ENCODE measurements at places on chromosomes 11 and 22.

- no peak overlapping the region for H3K4me3 ChIP-seq
- H3K27ac ChIP-seq = peak overlapping the region; percentile 79
- peaks cover 28% of the 10 kb centered on the region for H3K4me1 ChIP-seq
- no peaks in the 10 kb centered on the region for H3K36me3 ChIP-seq
These were observed 15.4 kb upstream of the IFITM3 start for GRCh38 chr11:335779-336658.

DNA sequence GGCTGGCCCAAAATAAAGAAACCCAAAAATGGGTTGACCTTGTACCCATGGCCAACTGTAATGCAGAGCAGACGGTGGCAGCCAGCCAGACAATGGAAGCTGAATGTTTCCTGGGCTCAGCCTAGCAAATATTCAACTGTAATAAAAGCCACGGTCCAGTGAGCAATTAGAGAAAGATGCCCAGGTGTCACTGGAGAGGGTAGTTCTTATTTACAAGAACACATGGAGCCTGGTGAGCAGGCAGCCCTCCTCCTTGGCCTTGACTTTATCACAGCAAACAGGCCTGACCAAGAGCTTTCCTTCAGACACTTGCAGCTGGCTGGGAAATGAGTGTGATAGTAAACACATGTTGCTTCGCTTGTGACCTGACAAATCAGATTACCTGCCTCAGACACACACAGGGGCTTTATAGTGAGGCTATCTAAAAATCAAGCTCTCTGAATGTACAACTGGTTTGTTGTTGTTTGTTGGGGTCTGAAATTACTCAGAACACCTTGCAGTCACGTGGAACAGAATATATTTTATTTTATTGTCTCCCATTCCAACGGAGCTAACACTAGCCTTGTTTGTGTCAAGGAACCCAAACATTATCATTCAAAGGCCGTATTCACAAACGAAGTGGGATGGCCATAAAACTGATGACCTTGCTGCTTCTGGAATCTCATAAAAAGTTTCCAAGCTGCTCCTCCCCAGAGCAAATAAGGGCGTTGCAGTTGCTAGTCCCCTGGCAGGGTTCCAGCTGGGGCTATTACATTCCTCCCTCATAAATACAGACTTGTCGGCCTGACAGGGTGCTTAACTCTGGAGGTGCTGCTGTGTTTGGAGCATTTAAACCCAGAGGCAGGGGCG is 161.1 kb downstream of the BBOX1 start:
- peaks cover 2% of the 10 kb centered on the region for H3K27me3 ChIP-seq
- DNase-seq = no peak
- H3K4me3 ChIP-seq = no peak overlapping the region
- no peaks in the 10 kb centered on the region for H3K36me3 ChIP-seq
- H3K4me1 ChIP-seq = peaks cover 3% of the 10 kb centered on the region
- no peak overlapping the region for H3K27ac ChIP-seq

DNA sequence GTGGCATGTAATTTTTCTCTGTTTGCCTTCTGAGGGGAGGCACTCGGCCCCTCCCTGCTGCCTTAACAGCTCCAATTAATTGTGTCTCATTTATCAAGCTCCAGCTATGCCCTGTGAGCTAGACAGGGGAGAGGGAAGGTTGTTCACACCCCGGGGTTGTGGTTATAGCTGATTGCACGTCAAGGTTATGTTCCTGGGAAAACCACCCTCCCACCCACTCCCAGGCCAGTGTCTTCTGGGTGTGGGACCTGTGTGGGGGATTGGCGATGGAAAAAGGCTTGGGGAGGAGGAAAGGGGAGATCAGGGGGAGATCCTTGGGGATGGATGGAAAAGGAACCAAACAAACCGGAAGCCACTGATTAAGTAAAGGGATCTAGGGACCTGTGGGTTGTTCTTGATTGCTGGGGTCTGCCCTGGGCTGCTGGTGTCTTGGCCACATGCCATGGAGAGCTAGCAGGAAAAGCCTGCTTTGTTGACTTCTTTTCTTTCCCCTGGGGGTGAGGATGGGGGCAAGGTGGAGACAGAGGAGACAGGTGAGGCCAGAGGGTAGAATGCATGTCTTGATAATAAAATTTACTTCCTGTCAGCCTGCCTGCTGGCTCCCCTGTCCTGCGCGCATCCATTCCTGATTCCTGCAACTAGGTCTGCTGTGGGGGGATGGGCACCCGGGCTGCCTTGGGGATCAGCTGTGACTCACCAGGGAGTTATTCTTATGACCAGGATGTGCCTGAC is 13.5 kb upstream of the SORL1-AS1 start:
- H3K4me3 ChIP-seq = no peak overlapping the region
- H3K4me1 ChIP-seq = peaks cover 9% of the 10 kb centered on the region
- H3K27me3 ChIP-seq = peaks cover 7% of the 10 kb centered on the region
- peak; percentile 78 for DNase-seq
- H3K27ac ChIP-seq = peak overlapping the region; percentile 72

- no peak for DNase-seq
- no peak overlapping the region for H3K4me3 ChIP-seq
- H3K36me3 ChIP-seq = no peaks in the 10 kb centered on the region
These were observed 41.8 kb upstream of the SORL1-AS1 start for GRCh38 chr11:121494355-121495099.

- H3K27ac ChIP-seq = no peak overlapping the region
- peaks cover 25% of the 10 kb centered on the region for H3K36me3 ChIP-seq
- H3K4me1 ChIP-seq = peaks cover 10% of the 10 kb centered on the region
- H3K4me3 ChIP-seq = no peak overlapping the region
These were observed 33.6 kb upstream of the TECTA start for GRCh38 chr11:121067453-121067852.

GRCh38 chr11:35014346-35014745 is 97.9 kb downstream of the PDHX start:
- H3K27me3 ChIP-seq = peaks cover 1% of the 10 kb centered on the region
- H3K27ac ChIP-seq = no peak overlapping the region
- DNase-seq = no peak
- no peaks in the 10 kb centered on the region for H3K36me3 ChIP-seq

DNA sequence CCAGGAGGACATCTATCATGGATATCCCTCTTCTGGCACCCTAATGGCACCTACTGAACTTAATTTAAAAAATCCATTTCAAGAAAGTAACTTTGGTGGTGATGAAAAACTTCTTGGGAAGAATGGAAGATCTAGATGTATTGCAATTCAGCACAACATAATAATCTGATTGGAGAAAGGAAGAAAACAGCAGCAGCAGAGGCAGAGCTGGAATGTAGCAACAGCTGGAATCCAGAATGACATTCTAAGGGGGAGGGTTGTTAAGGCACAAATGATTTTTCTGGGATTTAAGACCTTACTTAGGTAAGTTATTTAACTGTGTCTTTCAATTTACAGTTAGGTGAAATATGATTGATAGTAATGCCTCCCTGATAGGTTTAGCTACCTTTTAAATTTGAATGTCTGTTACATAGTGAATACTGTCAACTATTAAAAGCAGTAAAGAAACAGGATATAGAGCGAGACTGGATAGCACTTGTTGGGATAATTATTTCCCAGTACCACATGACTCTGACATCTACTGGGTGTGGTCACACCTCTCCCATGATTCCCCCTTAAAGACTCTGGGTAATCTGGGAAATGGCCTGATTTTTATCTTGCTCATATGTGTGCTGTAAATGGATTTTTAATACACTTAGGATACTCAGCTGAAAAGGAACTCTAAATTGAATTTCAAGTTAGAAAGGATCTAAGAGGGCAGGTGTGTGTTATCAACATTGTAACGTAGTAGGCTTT is 11.7 kb downstream of the CAPRIN1 start:
- peaks cover 2% of the 10 kb centered on the region for H3K27me3 ChIP-seq
- H3K36me3 ChIP-seq = peaks cover 13% of the 10 kb centered on the region
- no peak for DNase-seq
- peak overlapping the region; percentile 31 for H3K4me3 ChIP-seq
- H3K27ac ChIP-seq = peak overlapping the region; percentile 74

DNA sequence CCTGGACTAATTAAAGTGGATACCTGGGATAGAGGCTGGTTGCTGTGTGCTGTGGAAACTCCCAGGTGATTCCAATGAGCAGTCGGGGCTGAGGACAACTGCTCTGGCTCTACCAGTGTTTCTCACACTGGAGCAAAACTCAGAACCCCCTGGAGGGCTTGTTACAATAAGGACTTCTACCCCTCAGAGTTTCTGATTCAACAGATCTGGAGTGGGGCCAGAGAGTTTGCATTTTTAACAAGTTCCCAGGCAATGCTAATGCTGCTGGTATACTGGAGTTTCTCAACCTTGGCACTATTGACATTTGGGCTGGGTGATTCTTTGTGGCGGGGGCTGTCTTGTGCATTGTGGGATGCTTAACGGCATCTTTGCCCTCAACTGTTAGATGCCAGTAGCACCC is 353.7 kb downstream of the MIAT start:
- no peak for DNase-seq
- H3K4me1 ChIP-seq = no peaks in the 10 kb centered on the region
- no peak overlapping the region for H3K27ac ChIP-seq
- H3K27me3 ChIP-seq = no peaks in the 10 kb centered on the region
- H3K36me3 ChIP-seq = no peaks in the 10 kb centered on the region

DNA sequence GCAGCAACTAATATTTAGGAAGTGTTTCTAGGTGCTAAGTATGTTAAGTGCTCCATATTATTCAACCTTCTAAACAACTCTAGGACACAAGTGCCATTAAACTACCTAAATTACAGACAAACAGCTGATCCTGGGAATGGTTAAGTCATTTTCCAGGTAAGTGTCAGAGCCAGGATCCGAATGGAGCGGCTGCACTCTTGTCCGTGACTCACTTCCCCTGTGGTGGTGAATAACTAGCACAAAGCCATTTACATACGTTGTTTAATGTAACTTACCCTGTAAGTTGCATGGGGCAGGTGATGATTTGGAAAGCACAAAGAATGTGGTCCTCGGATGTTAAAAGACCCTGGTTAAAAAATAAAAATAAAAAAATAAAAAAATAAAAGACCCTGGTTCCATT is 8.8 kb upstream of the PRG2 start:
- no peaks in the 10 kb centered on the region for H3K36me3 ChIP-seq
- no peaks in the 10 kb centered on the region for H3K4me1 ChIP-seq
- DNase-seq = no peak
- H3K27me3 ChIP-seq = peaks cover 2% of the 10 kb centered on the region

DNA sequence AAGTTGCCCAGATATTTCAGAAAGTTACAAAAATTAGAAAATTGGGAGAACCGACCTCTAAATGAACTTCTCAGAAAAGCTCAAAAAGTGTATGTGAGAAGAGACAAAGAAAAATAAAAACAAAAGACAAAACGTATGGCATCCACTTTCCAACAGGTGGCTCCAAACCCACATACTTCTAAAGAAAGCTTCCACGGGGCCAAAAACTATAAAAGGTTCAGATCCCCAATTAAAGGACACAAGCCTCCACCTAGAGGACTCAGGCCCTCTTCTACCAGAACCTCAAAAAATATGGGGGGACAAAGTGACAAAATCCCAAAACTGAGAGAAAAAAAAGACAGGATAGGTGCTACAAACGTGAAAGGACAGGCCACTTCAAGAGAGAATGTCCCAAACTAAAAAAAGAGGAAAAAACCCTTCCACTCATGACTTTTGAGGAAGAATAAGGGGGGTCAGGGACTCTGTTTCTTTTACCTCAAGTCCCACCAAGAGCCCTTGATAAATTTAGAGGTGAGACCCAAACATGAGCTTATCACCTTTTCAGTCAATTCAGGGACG is 8.8 kb downstream of the SCGB2A1 start:
- no peak overlapping the region for H3K27ac ChIP-seq
- H3K27me3 ChIP-seq = no peaks in the 10 kb centered on the region
- no peaks in the 10 kb centered on the region for H3K36me3 ChIP-seq
- H3K4me3 ChIP-seq = no peak overlapping the region
- DNase-seq = no peak

GRCh38 chr22:23763954-23764353 is 1.2 kb downstream of the C22orf15 start:
- no peak overlapping the region for H3K27ac ChIP-seq
- no peaks in the 10 kb centered on the region for H3K36me3 ChIP-seq
- no peak overlapping the region for H3K4me3 ChIP-seq
- peaks cover 3% of the 10 kb centered on the region for H3K27me3 ChIP-seq

GRCh38 chr11:131299598-131300438 is 70.6 kb upstream of the NTM start:
- peaks cover 2% of the 10 kb centered on the region for H3K27me3 ChIP-seq
- no peak overlapping the region for H3K27ac ChIP-seq
- no peaks in the 10 kb centered on the region for H3K36me3 ChIP-seq
- H3K4me3 ChIP-seq = no peak overlapping the region

- H3K4me1 ChIP-seq = peaks cover 8% of the 10 kb centered on the region
- no peak for DNase-seq
- no peaks in the 10 kb centered on the region for H3K27me3 ChIP-seq
- no peak overlapping the region for H3K4me3 ChIP-seq
These were observed 45.6 kb upstream of the ARHGAP42 start for GRCh38 chr11:100641456-100641855.

DNA sequence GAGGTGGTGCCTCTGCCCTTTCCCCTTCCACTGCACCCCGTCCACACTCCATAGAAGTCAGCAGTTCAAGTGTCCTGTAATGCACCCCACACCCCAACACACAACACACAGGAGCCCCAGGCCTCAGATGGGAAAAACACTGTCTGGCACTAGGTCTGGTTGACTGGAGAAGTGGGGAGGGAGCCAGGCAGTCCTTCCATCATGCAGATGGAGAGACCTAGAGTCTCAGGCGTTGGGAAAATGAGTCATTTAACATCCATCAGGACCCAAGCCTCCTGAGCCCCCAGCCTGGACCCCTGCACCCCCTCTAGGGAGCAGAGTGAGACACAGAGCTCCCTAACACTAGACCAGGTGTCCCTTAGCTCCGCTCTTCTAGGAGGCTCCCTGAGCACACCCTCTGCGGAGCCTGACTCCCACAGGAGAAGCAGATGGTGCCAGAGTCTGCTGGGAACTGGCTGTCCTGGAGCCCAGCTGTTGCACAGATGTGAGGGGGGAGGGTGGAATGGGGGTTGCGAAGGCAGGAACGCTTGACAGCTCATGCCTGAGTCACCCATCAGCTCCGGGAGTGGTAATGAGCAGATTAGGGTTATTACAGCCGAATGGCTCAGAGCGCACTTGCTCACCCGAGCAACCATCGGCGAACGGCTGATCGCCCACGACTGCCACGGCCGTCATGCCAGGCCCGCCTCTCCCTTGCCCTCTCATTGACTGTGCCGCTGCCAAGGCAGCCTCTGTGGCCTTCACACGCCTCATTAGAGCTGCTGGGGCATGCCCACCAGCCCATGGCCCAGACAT is 22.1 kb upstream of the SYT7 start:
- H3K36me3 ChIP-seq = no peaks in the 10 kb centered on the region
- H3K27ac ChIP-seq = no peak overlapping the region
- no peak overlapping the region for H3K4me3 ChIP-seq

GRCh38 chr11:34150494-34151151 is 45.2 kb downstream of the NAT10 start:
- H3K4me1 ChIP-seq = peaks cover 13% of the 10 kb centered on the region
- H3K27ac ChIP-seq = no peak overlapping the region
- H3K4me3 ChIP-seq = no peak overlapping the region
- H3K27me3 ChIP-seq = peaks cover 14% of the 10 kb centered on the region
- H3K36me3 ChIP-seq = peaks cover 47% of the 10 kb centered on the region

Data from endothelial cell (in vitro differentiated cells).